NCI-H187 (cell line): ENCODE measurements at places on chromosomes 2 and 18.

DNA sequence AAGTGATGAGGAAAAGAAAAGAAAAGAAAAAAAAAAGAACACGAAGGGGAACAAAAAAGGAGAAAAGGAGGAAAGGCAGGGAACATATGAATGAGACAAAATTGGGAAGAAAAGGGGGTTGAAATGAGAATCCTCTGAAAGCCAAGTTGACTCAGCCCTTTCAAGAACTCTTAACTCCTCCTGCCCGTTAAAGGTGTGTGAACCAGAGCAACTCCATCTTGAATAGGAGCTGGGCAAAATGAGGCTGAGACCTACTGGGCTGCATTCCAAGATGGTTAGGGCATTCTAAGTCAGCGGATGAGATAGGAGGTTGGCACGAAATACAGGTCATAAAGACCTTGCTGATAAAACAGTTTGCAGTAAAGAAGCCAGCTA, 4.0 kb upstream of the POLE4 start:
- no peak for DNase-seq

GRCh38 chr2:30127016-30127893, 19.6 kb upstream of the YPEL5 start:
- DNase-seq, result no peak

GRCh38 chr2:158619496-158619895, 162.7 kb downstream of the PKP4 start:
- no peak for DNase-seq

- DNase-seq, result no peak
Observed at GRCh38 chr2:200320991-200321390, 14.5 kb downstream of the SPATS2L start.

DNA sequence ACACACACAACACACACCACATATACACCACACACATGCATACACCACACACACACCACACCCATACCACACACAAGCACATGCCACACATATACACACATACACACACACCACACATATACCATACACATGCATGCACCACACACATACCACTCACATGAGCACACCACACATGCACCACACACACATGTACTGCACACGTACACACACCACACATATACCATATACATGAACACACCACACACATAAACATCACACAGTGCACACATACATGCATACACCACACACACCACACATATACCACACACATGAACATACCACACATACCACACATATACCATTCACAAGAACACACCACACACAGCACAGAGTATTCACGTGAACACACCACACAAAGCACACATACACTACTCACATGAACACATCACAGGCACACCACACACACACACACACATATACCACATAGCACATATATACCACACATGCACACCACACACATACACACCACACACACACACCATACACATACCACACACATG, 219.9 kb upstream of the RAB6C start:
- no peak for DNase-seq

- DNase-seq, result no peak
Observed at GRCh38 chr2:113164930-113165585, 8.7 kb upstream of the PSD4 start.

- DNase-seq, result no peak
Observed at GRCh38 chr2:107001062-107001461, 115.1 kb upstream of the ST6GAL2 start.

- no peak for DNase-seq
Observed at GRCh38 chr2:135913727-135914365, 37.6 kb upstream of the MCM6 start.

- no peak for DNase-seq
Observed at GRCh38 chr2:66030553-66030952, 404.4 kb upstream of the MEIS1 start.

DNA sequence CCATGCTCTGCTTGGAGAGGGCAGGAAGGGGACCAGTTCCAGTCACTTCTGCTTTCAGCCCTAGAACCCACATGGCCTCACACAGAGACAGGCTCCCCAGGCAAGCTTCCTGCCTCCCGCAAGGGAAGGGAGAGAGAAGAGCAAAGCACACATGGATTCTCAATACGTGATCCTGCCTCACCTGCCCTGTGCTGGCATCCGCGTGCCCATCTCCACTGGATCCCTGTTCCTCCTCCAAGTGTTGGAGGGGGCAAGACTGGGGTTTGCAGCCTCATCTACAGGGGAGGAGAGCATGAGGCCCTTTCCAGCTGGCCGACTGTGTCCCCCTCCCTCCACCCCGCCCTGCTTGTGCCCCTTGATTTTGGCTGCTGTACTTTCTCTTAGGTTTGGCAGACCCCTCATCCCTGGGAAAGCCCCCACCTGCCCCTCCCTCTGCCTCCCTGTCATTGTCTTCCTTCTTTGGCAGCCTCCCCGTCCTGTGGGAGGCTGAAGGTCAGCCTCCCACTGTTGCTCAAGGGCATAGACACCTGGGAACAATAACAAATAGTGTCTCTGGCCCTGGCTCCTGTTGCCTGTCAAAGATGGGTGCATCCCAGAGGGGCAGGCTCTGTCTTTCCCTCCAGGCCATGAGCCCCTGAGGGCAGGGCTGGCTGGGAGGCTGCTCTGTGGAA, 22.7 kb downstream of the KCNF1 start:
- no peak for DNase-seq

DNA sequence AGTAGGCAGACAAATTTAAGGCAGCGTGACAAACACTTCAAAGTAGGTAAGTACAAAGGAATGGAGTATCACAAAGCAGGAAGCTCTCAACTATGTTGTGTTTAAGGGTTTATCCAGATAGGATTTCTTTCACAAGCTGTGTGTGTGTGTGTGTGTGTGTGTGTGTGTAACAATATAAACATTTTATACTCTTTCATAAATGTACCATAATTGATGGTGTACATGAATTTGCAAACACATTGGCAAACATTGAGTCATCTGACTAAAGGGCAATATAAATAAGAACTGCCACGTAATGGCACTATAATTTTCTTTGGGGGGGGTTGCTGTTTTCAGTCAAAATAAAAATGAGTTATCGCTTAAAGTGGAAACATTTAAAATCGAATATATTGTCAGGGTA, 1004.4 kb upstream of the DDX18 start:
- no peak for DNase-seq

GRCh38 chr2:121790276-121790956, 35.0 kb downstream of the TSN start:
- DNase-seq, result no peak

DNA sequence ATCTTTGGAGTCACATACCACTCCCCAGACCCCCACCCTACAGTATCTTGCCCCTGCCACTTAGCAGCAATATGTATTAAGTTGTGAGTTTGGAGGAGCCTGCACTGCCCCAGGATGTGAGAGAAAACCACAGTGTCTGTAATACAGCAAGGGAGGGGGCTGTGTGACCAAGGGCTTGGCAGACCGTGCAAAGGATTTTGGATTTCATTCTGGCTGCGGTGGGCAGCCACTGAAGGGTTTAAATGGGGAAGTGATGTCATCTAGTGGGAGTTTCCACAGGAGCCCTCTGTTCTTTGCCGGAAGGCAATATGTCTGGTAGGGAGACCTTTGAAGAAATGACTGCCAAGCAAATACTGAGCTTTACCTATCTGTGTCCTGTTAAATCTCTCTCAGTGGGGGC, 202.4 kb downstream of the FHOD3 start:
- no peak for DNase-seq

GRCh38 chr2:9820020-9820973, 23.0 kb upstream of the TAF1B start:
- no peak for DNase-seq

- DNase-seq, result peak; percentile 78
Observed at GRCh38 chr2:7672027-7672684, 754.9 kb downstream of the RNF144A start.

DNA sequence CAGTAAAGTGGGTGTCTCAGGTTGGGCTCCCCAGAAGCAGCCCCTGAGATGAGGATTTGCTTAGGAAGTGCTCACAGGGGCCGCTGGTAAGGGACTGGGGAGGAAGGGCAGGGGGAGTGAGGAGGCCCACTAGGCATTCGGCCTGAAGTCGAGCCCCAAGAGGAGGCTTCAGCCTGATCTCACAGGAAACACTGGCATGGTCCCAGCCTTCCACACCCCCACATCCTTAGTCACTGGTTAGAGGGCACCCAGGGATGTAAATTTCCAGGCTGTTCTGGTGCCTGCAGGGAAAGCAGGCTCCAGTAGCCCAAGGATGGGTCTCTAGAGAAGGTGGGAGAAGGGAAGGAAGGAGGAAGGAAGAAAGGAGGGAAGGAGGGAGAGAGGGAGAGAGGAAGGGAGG, 22.4 kb upstream of the KCNK3 start:
- no peak for DNase-seq

DNA sequence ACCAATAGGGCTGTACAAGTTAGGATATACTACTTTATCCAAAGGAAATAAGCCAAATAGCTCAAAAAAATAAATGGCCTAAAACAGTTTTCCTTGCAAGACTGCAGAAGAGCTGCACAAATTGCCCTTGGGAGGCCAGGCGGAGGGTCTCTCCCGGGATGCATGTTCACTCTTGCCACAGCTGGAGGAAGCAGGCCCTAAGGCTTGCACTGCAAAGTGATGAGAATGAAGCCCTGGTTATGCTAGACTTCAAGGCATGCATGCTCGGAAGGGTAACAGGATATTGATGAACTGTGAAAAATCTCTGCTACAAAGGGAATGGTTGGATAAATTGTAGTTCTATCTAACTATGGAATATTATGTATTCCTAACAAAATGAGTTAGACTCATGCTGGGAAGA, 27.5 kb upstream of the LDLRAD4 start:
- no peak for DNase-seq

- no peak for DNase-seq
Observed at GRCh38 chr2:176111309-176111663, 4.2 kb downstream of the HOXD11 start.

GRCh38 chr2:227482638-227483340, 10.8 kb downstream of the AGFG1 start:
- DNase-seq, result no peak

- no peak for DNase-seq
Observed at GRCh38 chr2:156340804-156341451, 8.4 kb upstream of the NR4A2 start.
